Hematopoietic multipotent progenitor cell treated with erythropoietin and hydrocortisone succinate and interleukin-3 and kit ligand, for 17 days (in vitro differentiated cells): ENCODE measurements at places on chromosomes 16 and 17.
A peak's percentile ranks its signal among the peaks of the same experiment; 100 is the strongest.

DNA sequence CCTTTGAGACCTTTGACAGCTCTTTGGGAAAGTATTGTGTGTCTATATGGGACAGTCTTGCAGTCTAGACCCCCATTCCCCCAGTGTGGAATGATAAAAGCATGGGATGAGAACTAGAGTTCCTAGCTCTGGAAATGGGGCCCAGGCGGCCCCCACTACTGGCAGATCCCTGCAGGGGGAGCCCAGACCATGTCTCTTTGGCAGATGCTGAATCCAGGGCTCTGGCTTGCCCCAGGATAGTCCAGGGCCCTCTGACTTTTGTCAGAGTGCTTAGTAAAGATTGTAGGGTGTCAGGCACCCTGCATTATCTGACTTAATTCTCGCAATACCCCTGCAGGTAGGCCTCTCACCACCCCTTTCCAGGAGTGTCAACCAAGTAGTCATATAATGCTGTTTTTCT lies 8.3 kb downstream of the ALKBH5 start:
- no peak for DNase-seq

DNA sequence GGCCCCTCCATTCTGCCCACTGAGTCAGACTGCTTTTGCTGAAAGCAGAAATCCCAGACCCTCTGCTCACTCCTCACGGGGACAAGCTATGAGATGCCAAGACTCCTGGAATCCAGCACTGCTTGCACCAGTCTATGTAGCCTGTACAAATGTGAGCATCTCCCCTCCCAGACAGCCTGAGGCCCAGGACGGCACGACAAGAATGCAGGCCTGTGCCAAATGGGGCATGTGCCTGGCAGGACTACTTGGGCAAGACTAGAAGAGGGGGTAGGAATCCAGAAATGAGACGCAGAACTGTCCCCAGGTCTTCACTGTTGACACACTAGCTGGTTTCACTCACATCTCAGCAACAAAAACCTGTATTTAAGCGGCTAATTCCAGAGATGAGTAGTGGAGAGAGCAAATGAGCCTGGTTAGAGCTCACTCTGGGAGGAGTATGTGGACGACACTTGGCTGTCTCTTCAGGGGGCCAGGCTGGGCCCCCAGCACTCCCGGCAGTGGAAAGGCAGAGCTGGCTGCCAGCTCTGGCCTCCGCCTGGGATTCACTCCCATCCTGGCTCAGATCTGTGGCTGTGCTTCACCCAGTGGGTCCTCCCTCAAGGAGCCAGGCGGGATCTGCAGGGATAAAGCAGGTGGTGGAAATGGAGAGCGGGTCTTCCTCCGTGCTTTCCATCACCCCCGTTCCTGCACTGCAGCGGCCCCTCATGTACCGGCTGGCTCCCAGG lies 2.9 kb upstream of the MYO1C start:
- no peak for DNase-seq

DNA sequence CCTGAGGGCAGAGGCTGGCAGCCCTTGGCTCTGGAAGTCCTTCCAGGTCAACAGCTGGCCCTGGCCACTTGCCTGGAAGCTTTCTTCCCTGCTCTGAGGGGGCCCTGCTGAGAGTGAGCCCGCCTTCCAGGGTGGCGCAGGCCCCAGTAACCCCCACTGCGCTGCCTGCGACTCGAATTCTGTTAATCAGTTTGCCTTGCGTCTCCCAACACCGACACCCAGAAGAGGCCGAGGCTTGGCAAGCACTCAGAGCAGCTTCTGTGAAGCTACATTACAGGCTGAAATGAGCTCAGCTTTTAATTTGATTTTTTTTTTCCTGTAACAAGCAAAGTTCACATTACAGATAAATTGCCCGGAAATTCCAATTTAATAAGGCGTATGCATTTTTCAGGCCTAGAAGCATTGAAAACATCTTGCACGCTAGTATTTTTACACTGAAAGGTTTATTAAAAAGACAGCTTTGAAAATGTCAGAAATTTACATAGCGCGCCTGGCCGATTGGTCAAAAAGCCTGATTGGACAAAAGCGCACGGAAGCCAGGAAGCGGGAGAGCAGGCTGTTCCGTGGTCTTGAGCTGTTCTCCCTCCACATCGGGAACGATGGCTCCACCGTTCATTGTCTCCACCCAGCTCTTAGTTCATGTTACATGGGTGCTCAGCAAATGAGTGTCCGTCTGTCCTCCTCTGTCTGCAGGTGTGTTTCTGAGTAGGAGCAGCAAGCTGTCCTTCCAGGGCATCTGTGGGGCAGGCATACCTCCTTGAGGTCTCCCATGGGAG lies 65.5 kb upstream of the HSBP1 start:
- no peak for DNase-seq

DNA sequence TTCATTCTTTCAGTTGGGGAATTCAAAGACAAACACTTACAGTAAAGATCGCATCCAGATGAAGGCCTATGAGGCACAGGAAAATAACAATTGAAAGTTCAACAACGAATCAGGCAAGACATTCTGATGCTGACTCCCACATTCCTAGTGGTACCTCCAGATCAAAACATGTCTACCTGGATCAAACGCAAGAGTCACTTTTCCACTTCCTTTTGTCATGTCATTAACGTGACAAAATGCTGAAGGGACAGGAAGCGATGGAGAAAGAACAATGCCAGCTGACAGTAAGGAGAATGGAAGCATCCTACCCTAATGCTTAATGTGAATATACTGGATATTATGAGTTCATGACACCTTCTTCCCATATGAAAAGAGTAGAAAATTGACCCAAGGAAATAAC lies 365.4 kb upstream of the CDH11 start:
- DNase-seq: no peak

DNA sequence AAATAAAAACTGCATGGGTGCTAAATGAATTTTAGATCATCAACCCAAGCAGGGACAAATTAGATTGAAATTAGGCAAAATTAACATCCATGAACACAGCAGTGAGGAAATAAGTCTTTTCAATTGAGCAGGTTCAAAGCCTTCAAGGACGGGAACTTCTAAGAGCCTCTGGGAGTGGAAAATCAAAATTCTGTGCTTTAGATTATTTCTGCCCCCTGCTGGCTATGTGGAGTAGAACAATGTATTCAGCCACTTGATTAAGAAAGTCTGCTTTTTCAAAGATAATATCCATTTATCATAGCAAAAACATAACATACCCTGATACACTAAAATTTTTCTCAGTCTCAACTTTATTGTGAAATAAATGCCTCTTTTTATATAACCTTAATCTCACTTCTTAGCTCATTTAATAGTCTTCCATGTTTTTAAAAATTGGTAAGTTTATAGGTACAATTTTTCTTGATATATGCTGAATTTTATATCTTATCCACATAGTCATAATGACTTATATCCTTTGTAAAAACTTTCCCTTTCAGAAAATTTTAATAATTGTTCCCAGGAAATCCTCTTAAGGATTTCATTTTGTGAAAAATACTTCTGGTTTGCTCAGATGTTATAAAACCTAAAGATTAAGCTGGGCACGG lies 28.1 kb upstream of the NOL11 start:
- DNase-seq: peak; percentile 70

- no peak for DNase-seq
Measured at GRCh38 chr16:3004319-3004718, 8.4 kb upstream of the CLDN9 start.
